ENCODE measurements at places on chromosomes 1 and 21. TPM values are rescaled to one million over a fixed set of nuclear protein-coding genes. Genes with fewer than 3 reads are reported as not detected.

The IL19 gene
- not detected for total RNA-seq

DNA sequence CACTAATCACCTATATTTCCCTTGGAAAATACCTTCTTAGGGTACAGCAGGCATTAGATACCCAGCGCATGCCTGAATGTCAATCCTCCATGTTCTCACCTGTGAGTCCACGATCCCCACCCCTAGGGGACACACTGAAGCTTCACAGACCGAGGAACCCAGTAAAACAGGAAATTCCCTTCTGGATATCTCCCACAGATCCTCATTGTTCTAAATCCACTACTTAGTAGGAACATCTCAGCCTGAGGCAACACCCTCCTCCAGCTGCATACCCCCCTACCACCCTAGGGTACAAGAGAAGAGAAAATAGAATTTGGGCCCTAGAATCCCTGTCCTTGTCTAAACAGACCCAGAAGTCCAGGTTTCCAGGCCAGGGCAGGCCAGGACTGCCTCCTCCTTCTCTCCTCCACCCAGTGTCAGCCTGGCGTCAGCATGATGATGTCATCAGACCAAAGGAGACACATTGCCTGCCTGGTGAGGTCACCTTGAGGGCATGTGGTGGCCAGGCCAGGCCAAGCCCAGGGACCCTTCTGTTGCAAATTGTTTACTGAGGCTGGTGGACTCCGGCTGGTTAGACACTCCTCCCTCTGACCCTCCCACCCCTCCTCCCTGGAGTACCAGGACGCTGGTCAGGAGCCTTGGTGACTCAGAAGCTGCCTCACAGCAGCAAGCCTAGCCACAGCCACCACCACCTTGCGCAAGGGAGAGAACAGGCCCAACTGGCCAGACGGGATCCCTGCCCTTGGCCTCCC is 6.2 kb downstream of the NECTIN4 start:
- DNase-seq: no peak

- DNase-seq: no peak
Observed at GRCh38 chr1:223229756-223230155, 86.7 kb upstream of the TLR5 start.

The OR6Y1 gene
- not detected for total RNA-seq

- no peak for DNase-seq
Observed at GRCh38 chr1:23217421-23218115, at the start of gene HTR1D. Gene HTR1D, minus strand, starts transcription at chr1:23217502. Its CDS starts 23,283 bp downstream, at chr1:23194219.

DNA sequence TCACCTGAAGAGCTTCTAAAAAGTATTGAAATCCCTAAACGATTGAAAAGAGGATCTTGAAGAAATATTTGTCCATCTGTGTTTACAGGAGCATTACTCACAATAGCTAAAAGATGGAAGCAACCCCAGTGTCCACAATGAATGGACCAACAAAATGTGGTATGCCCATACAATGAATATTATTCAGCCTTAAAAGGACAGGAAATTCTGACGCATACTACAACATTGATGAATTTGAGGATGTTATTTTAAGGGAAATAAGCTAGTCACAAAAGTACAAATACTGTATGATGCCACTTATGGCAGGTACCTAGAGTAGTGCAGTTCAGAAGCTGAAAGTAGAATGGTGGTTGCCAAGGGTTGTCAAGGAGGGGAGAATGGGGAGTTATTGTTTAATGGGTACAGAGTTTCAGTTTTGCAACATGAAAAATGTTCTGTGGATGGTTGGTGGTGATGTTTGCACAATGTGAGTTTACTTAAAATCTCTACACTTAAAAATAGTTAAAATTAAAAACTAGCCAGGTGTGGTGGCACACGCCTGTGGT is 37.1 kb upstream of the GADD45A start:
- DNase-seq: no peak

DNA sequence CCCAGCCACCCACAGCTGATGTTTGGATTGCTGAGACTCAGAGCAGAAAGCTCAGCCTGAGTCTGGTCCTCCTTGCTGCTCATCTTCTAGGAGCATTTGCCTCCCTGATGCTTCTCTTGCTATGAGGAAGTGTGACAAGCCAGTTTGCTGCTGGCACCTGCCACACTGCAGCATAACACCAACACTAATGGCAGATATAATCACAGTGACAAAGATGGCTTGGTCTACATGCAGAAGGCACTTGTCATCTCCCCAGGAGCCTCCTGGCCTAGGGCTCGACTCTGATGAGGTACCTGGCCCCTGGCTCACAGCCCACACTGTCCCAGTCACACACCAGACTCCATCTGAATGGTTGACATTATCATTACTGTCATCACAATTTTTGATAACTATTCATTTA is 13.9 kb upstream of the PSMB2 start:
- DNase-seq: no peak

- no peak for DNase-seq
Observed at GRCh38 chr1:228095938-228096337, 7.2 kb downstream of the C1orf35 start.

- no peak for DNase-seq
Observed at GRCh38 chr1:88773540-88774150, 89.6 kb downstream of the PKN2 start.

- DNase-seq: no peak
Observed at GRCh38 chr1:229344937-229345684, 2.3 kb upstream of the CCSAP start.

The LMOD1 gene
- not detected for total RNA-seq

GRCh38 chr21:16587141-16587581 is 857.4 kb downstream of the USP25 start:
- DNase-seq: no peak

GRCh38 chr1:67832737-67833601 is at the start of gene GNG12:
Gene GNG12, minus strand, starts transcription at chr1:67833467. Its CDS starts 125,781 bp downstream, at chr1:67707686.
- no peak for DNase-seq

- DNase-seq: no peak
Observed at GRCh38 chr1:180504186-180504585, 1.8 kb upstream of the ACBD6 start.

DNA sequence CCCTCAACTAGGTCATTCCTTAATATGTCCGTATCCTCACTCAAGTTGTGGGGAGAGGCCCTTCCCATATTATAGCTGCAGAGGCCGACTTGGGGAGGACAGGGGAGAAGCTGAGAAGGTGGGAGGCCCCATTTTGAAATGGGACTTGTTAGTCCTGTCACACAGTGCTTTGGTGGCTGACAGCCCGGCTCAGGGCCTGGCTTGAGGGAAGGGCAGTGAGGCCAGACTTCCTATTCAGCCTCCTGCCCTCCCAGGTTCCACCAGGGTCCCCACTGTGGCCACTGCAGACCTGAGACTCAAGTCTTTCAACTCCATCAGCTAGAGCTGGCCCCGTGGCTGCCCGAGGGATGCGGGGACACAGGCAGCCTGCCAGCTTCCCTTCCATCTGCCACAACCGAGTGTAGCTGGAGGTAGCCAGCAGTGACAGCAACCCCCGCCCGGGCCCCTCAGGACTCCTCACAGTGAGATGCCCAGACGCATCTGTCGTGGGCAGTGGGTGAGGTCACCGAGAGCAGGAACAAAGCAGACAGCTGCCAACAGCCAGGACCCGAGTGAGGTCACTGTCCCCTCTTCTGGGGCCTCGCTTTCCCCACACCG is 36.9 kb downstream of the SIM2 start:
- DNase-seq: no peak

- peak; percentile 39 for DNase-seq
Observed at GRCh38 chr21:31604591-31605190, 54.8 kb upstream of the SOD1 start.

DNA sequence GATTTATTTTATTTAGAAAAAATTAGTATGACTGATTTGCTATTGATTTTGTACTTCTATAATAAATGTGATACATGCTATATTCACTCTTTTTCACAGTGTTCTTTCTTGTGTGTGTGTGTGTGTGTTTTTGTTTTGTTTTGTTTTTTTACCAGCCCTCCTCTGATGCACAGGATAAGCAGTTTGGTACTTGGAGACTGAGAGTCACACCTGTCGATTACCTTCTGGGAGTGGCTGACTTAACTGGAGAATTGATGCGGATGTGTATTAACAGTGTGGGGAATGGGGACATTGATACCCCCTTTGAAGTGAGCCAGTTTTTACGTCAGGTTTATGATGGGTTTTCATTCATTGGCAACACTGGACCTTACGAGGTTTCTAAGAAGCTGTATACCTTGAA is 35.9 kb downstream of the TSNAX start:
- no peak for DNase-seq

GRCh38 chr1:40252601-40253000 is 4.9 kb downstream of the TMCO2 start:
- DNase-seq: no peak

The SMYD3 gene
- total RNA-seq: 21.7 TPM

The ANKRD45 gene
- not detected for total RNA-seq

GRCh38 chr1:18735224-18735997 is 104.8 kb downstream of the PAX7 start:
- no peak for DNase-seq

DNA sequence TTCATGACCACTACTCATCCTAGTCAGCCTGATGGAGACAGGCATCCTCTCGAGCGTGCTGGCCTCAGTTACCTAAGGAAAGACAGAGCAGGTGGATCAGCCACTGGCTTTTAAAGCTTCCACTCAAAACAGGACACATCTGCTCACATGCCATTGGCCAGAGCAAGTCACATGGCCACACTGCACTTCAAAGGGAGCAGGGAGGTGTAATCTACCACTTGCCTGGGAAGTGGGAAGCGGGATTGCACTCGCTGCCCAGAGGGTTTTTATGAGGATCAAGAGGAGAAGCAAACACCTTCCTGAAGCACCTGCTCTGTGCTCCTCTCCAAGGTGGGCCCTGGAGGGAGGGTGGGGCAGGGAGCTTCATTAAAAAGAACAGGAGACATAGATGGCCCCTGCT is 108.0 kb downstream of the TAS1R2 start:
- no peak for DNase-seq

DNA sequence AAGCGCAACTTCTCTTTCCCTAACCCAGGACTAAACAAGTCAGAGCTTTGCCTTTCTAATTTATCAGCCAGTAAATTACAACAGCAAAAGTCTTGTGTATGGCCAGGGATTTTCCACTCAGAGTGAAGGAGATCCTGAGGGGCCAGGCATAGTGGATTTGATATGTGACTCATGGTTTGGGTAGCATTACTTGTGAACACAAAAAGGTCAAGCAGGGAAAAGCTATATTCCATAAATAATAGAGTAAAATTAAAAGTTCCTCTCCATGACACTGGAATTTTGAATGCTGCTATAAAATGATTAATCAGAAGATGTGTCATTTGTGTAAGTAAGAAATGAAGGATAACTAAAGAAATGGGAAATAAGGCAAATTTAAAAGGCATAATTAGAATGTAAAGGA is 284.8 kb downstream of the HLX start:
- no peak for DNase-seq

The CBS gene
- total RNA-seq: 39.2 TPM

GRCh38 chr21:37244501-37245095 is 22.5 kb downstream of the VPS26C start:
- DNase-seq: no peak

The C1orf94 gene
- total RNA-seq: not detected

The MR1 gene
- total RNA-seq: 17.6 TPM

DNA sequence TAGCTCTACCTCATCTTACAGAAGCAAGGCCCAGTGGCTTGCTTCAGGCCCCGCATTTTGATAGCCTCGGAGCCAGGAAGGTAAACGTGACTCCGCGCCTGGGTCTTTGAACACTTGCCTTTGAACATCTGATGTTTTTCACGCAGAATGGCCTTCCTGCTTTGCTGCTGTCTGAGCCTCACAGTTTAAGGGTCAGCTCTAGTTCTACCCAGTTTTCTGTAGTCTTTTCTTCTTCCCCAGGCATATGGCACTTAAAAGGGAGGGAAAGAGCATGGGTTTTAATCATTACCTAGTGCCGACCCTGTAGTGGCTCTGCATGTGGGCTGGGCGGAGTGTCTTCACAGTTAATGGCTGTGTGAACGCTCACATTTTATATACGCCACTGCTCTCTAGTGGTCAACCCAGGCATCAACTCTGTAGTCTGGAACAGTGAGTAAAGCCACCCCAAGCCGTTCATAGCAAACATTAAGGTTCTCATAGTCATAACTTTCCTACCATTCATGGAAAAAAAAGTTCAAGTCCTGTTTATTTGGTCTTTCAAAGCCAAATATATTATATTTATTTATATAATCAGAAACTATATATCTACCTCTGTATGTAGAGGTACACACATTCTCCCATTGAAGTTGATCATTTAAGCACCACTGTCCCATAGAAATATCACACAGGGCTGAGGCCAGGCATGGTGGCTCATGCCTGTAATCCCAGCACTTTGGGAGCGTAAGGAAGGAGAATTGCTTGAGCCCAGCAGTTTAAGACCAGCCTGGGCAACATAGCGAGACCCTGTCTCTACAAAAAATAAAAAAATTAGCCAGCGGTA is 78.1 kb downstream of the IER5 start:
- DNase-seq: peak; percentile 62

GRCh38 chr1:47418122-47418521 is 2.0 kb downstream of the FOXE3 start:
- DNase-seq: no peak

DNA sequence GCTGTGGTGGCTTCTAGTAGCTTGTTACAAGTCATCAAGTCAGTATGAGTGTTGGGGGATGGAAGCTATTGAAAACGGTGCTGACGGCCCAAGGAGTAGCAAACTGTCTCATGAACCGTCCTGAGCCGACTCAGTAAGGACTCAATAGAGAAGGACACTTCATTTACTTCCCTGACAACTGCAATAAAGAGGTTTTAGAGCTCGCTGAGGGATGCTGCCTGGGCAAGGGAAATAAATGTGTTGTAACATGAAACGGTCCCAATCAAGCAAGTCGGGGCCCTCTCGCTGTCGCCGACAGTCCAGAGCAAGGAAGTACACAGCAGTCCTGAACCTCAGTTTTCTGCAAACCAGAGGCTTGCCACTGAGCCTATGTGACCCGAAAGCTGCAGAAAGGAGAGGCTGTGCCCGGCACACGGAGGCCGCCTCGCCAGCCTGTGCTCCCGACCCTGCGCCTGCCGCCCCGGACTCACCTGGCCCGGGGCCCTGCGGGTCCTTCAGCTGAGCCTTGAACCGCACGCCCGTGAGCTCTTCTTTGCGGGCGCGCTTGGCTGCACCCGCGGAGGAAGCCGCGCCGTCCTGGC is 423 bp downstream of the URB1 start:
- DNase-seq: no peak
